T-cell (primary cell): ENCODE measurements at places on chromosomes 2 and 18.

DNA sequence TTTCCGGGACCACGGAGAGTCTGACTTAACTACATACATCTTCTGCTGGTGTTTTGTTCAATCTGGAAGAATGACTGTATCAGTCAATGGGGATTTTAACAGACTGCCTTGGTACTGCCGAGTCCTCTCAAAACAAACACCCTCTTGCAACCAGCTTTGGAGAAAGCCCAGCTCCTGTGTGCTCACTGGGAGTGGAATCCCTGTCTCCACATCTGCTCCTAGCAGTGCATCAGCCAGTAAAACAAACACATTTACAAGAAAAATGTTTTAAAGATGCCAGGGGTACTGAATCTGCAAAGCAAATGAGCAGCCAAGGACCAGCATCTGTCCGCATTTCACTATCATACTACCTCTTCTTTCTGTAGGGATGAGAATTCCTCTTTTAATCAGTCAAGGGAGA is 23.1 kb downstream of the ICOS start:
- no peak for DNase-seq

GRCh38 chr2:120831891-120832290 is 96.2 kb downstream of the GLI2 start:
- no peak for DNase-seq

DNA sequence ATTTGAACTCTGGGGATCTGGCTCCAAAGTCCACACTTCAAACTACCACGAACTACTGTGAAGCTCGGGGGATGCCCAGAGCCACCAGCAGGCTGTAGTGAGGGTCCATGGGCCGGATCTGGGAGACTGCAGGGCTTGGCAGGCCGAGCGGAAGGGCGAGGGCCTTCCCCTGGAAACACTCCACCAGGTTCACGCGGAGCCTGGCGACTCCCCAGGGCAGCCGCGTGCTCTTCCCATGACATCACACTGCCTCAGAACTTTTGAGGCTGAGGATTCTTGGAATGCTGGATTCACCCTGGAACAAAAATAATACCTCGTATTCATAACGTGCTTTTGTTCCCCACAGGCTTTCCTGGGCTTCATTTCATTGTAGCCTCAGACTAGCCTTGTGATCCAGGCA is 201.0 kb downstream of the SMAD7 start:
- no peak for DNase-seq

DNA sequence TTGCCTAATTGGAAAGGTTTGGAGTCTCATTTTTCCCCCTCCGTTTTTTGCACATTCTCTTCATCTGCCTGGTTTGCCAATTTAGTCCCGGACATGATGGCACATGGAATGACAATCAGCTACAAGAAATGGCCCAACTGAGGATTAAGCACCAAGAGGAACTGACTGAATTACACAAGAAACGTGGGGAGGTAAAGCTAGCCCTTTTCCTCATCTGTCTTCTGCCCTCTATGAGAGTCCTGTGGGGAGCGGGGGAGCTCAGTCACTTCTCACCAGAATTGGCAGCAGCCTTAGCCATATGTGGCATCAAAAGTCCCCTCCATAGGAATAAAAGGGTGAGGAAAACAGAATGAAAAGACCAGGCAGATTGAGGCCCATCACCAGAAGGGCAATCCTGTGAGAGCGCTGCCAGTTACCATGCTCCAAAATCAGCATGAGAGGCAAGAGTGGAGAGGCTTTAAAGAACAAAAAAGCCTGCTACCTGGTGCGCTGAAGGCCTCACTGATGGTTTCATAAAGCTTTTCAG is 11.6 kb downstream of the ATG16L1 start:
- DNase-seq, result no peak

DNA sequence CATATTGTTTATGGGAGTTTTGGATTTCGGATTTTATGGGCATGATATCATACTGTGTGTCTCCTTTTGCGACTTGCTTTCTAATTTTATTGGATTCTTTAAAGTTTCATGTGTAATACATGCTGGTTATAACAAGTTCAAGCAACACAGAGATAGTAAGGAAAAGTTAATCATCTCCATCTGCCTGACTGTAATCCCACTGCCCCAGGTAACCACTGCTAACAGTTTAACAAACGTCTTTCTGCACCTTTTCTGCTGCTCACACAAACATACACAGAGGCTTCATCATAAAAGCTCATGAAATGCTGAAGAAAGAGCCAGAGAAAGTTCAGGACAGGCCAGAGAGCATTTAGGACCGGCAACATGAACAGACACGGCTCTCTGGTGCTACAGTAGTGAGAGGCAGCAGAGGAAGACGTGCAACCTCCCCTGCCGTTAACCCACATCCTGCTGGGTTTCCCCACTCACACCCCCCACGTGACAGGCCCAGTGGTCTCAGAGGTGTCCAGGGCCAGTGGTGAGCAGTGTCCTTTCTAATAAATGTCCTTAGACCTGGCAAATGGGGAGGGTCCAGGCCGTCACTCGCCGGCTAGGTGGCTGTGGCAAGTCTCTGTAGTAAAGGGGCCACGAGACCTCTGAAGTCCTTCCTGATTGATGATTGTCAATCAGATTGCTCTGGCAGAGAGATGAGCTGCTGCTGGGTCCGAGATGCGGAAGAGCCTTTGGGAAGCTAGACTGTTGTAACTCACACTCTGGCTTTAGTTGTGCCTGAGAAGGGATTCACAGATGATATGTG is 43.0 kb upstream of the SLC1A4 start:
- peak; percentile 50 for DNase-seq

GRCh38 chr2:166293984-166294383 is 81.8 kb downstream of the SCN9A start:
- DNase-seq, result no peak

DNA sequence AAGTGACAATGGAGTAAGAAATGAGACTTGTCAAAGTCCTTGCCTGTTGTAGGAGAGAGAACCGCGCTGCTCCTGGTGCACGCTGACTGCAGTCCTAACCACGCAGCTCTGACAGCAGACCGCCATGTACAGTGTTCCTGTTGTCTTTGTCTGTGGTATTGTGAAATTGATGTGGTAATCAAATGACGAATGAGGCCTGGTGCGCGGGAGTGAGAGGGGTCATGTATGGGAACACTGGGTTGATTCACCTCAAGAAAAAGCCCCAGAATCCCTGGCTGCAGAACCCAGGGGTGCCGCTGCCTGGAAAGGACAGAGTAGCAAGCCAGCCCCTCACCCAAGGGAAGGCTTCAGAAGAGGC is 64.0 kb downstream of the INPP4A start:
- DNase-seq, result peak; percentile 83

DNA sequence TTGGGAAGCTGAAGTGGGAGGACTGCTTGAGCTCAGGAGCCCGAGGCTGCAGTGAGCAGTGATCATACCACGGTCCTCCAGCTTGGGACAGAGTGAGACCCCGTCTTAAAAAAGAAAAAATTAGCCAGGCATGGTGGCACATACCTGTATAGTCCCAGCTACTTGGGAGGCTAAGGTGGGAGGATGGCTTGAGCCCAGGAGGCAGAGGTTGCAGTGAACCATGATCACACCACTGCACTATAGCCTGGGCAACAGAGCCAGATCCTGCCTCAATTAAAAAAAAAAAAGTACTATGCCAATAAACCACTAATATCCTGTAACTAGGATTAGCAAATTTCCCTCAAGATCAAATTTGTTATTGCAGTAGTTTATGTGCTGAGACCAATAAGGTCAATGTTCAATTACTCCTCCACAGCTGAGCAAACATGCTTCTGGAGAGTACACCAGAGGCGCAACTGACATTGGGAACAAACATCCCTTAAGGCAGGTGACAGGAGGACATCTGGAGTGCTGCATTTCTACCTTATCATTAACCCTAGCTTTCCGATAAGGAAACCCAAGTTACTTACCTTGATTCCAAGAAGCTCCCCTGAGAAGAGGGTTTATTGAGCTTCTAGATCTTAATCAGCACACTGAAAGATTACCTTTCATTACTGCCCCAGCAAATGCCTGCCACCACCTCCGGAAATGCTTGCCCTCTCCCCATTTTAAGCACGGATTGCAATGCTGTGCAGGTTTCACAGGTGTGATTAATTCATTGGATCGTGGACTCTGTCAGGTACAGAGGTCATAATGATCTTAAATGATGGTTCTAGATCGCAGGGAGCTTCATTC is 26.2 kb downstream of the MGAT4A start:
- no peak for DNase-seq

DNA sequence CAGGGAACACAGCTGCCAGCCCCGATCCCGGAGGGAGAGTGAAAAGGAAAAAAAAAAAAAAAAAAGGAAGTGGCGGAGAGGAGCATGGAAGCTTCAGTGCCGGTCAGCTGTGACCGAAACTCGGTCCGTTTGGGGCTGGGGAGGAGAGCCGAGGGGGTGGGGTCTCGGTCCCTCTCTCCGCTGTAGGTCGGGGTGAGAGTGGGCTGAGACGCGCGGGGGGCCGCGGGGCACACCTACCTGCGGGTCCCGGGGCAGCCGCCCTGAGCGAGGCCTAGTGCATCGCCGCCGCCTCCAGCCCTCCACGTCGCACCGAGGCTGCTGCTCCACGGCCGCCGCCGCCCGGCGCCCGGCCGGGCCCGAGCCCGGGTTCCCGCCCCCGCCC is 536 bp downstream of the VPS54 start:
- no peak for DNase-seq

GRCh38 chr2:50492477-50492851 is 539.5 kb downstream of the NRXN1 start:
- DNase-seq, result no peak

- no peak for DNase-seq
Measured at GRCh38 chr2:237737196-237737865, 61.2 kb upstream of the RBM44 start.

- DNase-seq, result no peak
Measured at GRCh38 chr18:61199171-61199848, 133.9 kb upstream of the CDH20 start.

DNA sequence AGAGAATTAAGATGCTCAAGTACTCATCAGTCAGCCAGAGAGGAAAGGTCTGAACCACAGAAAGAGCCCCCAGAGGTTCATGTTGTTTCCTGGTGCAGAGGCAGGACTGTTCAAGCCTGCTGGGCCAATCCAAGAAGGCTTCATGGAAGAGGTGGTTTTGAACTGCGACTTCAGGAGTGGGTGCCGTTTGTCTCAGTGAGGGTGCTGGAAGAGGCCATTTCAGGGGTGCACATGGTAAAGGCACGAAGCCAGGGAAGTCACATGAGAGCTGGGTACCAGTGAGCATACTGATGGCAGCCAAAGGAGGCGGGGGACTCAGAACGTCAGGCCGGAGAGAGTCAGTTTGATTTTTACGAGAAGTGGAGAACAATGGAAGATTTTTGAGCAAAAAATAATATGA is 55.5 kb downstream of the EMILIN2 start:
- no peak for DNase-seq

DNA sequence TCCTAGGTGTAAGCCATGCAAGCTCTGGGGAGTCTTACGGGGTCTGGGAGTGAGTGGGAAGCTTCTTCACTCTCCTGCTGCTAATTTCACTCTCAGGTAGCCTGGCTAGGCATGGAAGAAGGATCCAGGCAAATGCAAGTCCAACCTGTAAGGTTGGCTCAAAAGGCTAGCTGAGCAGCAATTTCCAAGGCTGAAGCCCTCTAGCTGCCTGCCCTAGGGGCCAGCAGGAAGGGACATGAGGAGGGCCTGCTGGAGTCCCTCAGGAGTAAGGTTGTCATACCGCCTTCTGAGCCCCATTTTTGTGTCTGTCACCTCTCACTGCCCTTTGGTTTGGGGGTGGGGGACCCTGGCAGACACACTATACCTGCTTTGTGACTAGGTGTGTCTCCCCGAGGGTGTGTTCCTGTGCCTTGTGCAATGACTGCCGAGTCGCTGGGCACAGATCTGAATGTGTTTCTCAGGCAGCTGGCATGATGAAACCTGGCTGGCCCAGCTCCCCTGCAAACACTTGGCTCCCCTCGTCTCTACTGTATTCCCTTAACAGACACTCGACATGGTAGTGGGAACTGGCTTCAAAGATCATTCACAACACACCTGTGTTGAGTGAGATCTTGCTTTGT is 123.9 kb upstream of the FAM136A start:
- no peak for DNase-seq

- DNase-seq, result no peak
Measured at GRCh38 chr2:9748577-9748976, 94.7 kb upstream of the TAF1B start.

DNA sequence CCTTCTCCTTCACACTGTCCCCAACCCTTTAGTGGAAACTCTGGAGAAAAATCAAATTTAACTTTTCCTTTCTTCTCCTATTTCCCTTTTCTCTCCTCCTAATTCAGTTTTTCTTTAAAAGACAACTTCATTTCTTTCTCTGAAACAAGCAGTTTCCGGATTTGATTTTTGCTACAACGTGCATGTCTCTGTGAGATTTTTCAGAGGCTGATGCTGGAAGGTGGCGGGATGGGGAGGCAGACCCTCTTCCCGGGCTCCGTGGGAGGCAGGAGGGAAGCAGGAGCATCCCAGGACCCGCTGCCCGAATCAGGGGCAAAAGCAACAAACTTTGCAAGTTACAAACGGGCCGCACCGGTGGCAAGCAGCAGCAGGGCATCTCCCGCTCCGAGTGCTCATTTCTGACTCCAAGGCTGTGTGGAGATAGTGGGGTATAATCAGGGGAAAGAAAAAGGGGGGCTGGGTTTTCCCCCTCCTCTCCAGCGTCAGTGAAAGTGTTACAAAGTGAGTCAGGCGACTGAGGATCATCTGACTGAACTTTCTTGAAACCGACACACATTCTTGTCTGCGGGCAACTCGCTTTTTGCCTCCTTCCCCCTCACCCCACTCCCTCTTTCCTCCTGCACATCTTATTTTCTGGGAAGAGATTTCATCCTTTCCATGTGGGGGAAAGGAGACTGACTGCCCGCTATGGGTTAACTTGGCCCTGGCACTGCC is 6.4 kb downstream of the ZEB2 start:
- DNase-seq, result no peak

GRCh38 chr2:197985029-197985638 is 180.7 kb downstream of the PLCL1 start:
- DNase-seq, result no peak

DNA sequence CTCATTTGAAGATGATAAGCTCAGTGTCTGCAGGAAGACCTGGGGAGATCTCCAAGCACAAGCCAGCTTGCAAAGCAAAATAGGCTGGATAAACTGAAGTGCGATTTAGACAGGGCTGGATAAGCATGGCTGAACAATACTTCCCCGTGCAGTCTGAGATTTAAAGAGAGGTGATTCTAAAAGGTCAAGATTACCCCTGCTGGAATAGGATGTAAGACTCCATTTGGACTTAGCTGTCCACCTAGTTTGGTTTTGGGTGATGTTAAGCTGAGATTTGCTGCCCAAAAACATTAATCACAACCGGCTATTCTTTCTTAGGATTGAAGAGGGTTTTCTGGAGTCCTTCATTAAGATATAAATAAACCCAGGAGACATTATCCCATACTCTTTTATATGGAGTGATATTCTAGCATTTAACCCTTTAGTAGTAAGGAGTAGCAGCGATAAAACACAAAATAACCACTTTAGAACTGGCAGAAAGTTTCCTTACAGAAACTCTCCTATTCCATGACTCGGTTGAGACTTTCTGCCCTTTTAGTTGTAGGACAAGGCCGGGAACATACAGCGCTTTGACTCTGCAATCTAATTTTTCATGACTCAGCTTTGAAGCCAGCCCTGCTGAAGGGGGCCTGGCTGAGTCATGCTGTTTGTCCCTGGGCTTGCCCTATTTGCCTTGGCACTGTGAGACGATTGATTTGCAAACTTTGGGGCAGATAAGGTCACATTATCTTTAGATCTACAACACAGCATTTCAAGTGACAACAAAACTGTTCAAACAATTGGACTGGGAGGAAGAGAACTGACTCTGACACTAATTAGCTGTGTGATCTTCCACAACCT is 238.2 kb downstream of the GCA start:
- no peak for DNase-seq
